ENCODE measurements at places on chromosomes 2 and 18.

DNA sequence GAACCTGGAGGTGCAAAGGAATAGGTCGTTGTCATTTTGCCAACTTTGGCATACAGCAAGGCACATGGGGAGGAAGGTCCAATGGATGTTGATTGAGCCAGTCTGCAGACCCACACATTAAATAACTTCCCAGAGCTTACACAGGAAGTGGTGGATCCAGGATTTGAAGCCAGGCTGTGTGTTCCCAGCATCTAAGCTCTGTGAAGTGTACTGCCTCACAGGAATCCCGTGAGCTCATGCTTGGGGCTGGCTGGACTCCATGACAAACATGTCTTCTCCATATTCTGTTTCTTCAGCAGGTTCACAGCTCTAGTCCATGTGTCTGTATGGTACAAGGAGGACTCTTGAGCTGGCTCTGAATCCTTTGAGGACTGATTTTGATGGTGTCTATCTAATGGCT lies 63.9 kb downstream of the KLHL29 start:
- peak; percentile 5 for DNase-seq

- no peak for DNase-seq
Observed at GRCh38 chr18:77102259-77103040, 30.1 kb downstream of the MBP start.

- DNase-seq, result no peak
Observed at GRCh38 chr2:88016960-88017779, 823 bp upstream of the RNU2-63P start.

DNA sequence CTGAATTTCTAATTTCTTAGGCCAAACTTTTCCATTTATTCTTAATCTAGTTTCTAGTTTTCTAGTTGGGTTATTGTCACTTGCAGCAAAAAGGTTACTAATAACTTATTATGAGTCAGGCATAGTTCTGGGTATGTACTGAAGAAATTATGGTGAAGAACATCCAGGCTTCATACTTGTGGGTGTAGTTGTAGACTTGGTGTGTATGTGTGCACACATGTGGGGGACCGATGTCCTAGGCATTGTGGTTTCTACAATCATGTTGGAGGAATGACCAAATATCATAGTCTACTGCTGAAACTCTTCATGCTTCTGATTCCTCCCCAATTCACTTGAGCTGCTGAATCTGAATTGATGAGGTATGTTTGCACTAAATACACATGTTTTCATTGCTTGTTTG lies 141.2 kb downstream of the PMAIP1 start:
- DNase-seq, result no peak

GRCh38 chr2:158716921-158717320 lies 78.2 kb upstream of the DAPL1 start:
- DNase-seq, result no peak

DNA sequence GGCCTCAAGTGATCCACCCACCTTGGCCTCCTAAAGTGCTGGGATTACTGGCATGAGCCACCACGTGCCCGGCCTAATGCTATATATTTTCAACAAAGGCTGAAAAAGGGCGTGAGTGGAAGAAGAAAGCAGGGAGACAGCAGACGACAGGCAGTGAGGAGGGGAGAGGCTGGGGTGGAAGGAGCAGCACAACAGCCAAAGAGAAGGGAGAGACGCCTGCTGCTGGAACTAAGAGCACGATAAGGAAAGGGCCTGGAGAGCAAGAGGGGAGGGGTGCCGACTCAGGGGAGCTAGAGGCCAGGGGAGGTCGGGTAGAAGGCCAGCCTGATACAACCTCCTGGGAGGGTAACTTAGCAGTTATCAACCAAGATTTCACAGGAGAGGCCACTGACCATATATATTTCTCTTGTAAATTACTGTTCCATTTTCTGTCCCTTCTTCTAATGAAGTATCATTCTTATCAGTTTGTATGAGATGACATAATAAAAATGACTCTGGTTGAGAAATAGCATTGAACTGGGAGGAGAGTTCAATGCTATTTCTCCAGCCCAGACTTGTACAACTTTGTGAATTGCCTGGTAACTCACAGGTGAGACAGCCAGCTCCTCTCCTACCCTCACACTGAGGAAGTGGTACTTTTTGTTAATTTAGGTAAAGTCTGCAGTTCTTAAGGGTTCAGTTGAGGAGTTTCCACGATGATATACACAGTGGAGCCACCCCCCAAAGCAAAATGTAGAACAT lies 5.8 kb upstream of the RNU4ATAC start:
- no peak for DNase-seq

- no peak for DNase-seq
Observed at GRCh38 chr18:76619261-76619620, 124.2 kb upstream of the ZNF516 start.

DNA sequence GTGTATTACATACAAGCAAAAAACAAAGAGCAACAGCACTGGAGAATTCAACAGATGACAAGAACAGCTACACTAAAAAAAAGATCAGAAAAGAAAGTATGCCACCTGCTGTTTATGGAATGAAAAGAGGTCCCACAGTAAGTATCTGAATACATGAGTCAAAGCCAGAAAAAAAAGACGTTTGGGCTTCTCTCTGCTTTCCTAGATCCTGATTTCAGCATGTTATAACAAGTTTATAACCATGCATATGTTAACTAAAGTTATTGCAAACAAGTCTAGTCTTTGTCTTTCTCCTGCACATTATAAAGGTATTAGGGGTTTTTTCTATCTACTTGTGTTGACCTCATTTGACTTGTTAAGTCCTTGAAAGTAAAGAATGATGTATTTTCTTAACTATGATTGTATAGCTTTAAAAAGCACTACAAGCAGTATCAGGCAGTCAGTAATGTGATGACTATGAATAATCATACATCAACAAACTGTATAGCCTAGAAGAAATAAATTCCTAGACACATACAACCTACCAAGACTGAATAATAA lies 108.5 kb upstream of the COL5A2 start:
- DNase-seq, result no peak

DNA sequence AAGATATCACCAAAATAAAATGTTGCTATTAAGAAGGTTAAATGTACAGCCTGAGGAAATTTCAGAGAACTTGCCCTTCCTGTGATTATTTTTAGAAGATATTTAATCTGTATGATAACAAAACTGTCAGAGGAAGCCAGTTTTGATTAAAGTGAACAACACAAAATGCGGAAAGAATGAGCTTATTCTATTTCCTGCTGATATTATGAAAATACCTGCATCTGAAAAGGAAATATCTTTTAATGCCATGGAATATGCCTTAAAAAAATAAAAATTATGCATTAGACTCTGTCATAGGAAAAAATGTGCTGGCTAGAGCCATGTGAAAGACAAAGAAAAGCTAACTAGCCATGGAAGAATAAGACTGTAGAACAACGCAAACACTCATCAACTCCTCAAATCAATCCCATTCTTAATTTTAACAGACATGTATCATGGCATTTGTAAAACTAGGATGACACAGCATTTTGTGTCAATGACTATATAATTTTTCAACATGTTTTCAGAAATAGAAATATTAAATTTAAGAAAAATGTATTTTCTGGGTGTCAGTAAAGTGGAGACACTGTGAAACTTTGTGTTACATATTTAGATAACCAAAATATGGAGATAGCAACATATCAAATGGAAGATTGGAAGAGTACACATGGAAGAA lies 1768.2 kb downstream of the SUCLG1 start:
- DNase-seq, result no peak

GRCh38 chr2:221816566-221816965 lies 244.5 kb upstream of the EPHA4 start:
- no peak for DNase-seq

- DNase-seq, result no peak
Observed at GRCh38 chr2:237669628-237670392, 42.4 kb downstream of the LRRFIP1 start.

DNA sequence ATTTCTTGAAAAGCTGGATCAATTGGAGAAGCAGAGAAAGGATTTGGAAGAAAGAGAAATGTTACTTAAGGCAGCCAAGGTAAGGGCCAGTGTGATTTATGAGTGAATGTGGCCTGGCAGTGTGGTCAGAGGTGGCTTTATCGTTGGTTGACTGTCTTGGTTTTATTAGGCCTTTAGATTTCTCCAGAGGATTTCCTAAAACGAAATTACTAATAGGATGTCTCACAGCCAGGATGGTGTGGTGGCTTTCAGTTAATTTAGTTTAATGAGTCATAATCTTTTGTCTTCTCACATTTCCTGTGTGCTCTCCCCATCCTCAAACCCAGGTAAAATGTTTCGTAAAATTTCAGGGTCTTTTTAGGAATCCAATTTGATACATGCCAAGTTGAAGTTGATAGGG lies 100.8 kb downstream of the TAF4B start:
- no peak for DNase-seq

DNA sequence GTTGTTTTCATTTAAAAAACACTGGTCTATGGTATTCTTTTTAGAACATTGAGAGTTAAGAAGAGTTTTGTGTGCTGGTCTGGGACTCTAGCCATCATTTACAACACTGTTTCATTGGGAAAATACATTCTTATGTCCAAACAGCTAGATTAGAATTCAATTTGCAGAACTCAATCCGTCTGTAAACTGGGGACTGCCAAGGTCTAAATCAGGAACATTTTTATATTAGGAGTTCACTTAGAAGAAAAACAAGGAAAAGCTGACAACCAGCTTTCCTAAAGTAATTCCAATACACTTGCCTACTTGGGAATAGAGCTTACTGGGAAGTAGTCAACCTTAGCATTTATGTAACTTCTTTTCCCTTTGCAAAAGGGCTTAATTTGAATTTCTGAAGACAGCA lies 91.5 kb upstream of the RNF152 start:
- no peak for DNase-seq

DNA sequence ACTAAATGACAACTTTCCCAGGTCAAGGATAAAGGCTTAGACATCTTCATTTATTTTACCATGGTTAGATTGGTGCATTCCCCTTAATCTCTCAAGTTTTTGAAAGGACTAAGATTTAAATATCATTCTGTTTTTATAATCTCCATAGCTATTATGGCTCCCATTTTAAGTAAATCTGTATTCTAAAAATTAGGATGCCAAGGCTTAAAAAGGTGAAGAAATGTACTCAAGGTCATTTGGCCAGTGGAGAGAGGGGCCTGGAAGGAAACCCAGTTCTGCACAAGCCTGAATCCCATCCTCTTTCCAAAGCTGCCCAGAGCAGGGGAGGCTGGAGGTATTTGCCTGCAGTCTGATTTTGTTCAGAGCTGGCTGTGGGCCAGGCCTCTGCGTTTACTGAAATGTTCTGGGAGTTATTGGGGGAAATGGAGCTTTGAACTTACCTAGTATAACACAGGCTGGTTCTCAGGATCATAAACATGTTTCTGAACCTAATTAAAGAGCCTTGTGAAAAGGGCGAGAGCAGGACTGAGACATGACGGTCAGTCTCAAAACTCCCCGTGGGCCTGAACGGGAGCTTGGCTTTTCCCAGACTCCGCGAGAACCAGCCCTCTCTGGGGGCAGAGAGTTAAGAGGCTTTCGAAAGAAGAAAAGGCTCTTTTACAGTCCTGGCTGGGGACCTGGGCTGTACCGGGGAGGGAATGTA lies 85.6 kb downstream of the DDX1 start:
- no peak for DNase-seq
